ENCODE measurements at places on chromosomes 4 and X.

- no peak for DNase-seq
These were observed 11.8 kb upstream of the SHISA3 start for GRCh38 chr4:42385516-42385915.

- DNase-seq, result no peak
These were observed 121.4 kb downstream of the RNF150 start for GRCh38 chr4:141011901-141012315.

DNA sequence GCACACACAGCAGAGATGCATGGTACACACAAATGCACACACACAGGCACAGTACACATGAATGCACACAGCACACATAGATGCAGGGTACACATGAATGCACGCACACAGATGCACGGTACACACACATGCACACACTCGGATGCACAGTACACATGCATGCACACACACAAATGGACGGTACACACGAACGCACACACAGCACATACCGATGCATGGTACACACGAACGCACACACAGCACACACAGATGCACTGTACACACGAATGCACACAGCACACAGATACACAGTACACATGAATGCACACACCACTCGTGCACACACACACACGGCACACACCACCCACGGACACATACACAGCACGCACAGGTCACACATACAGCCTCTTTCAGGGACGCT lies 43.8 kb upstream of the CPLX1 start:
- no peak for DNase-seq

DNA sequence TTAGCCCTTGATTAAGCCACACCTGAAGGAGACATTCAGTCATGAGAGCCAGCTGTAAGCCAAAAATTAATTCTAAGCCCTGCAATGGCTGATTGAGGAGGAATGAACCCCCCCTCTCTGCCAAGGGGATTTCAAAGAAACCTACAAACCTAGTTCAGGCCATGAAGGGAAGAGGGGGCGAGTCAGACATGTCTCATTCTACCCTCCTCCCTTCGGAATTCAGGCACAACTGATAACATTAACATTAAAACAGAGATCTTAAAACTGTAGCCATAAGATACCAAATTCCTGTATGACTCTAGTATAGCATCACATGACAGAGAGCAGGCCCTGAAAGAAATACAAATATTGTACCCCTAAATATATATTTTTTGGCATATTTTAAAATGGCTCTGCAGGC lies 40.4 kb upstream of the AFAP1 start:
- no peak for DNase-seq

GRCh38 chr4:107669068-107669467 lies 51.0 kb downstream of the PAPSS1 start:
- no peak for DNase-seq

DNA sequence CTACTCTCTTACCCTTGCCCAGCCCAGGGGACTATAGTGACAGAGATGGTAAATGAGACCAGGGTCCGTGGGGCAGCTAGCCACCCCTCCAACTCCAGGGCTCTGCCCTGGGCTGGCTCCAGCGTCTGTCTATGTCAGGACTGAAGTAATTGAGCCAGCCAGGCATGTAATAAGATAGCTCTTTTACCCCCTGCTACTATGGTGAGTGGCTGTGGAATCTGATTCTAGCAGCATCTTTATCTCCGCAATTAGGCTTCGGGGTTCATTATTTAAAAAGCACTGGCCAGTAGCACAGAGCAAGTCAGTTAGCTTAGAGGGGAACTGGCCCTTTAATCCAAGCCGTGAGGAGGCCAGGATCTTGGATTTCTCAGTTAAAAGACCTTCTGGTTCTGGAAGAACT lies 123.3 kb upstream of the RAI2 start:
- no peak for DNase-seq

- no peak for DNase-seq
These were observed 34.2 kb downstream of the KLHL34 start for GRCh38 chrX:21623778-21624501.

- DNase-seq, result no peak
These were observed 124.6 kb upstream of the ANXA3 start for GRCh38 chr4:78426972-78427371.

DNA sequence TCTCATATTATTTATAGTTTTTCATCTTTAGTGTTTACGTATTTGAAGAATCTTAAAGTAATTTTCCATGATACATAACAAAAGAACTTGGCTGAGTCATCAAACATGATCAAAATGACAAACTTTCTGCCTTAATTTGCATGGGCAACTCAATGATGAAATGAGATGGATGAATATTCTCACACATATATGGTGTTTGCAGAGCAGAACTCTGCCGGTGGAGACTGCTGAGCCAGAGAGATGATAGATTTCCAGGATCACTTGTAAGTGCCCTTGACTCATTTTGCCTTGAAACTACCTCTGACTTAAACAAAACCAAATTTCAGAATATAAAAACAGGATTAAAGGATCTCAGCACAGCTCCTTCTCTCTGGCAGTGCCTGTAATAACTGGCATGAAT lies 38.2 kb downstream of the TRPC3 start:
- DNase-seq, result no peak

- DNase-seq, result no peak
These were observed 39.3 kb downstream of the ELF2 start for GRCh38 chr4:139137763-139138162.

GRCh38 chr4:71240094-71240493 lies 98.7 kb upstream of the SLC4A4 start:
- no peak for DNase-seq

GRCh38 chr4:40340030-40340429 lies 4.9 kb downstream of the CHRNA9 start:
- no peak for DNase-seq

- DNase-seq, result peak; percentile 23
These were observed 102.6 kb upstream of the PRKX start for GRCh38 chrX:3815896-3816664.

DNA sequence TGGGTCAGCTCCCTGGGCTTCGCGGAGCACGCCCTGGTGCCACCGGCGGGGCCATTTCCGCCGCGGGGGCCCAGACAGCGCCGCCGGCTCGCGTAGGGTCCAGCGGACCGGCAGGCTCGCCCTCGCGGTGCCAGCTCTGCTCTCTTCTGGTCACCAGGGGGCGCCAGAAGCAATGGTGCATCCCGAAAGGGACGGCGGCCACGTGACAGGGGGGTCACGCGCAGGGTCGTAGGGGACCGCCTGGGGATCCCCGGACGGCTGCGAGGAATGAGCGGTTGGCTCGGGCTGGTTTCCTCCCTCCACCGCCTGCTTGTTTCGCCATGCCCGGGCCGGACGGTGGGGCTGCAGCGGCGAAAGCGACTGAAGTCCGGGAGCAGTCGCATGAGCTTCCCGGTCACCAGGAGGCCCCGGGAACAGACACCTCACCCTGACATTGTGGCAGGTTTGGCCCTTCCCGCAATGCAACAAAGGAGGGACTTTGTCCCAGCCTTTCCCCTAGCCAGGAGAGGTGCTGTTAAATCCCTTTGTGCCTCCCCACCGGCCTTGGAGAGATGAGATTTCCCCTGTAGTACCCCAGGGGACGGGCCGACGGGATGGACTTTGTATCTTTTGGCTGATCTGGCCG lies 15.8 kb downstream of the ZCCHC12 start:
- DNase-seq, result peak; percentile 48

GRCh38 chr4:14868426-14869395 lies 133.6 kb upstream of the CPEB2 start:
- no peak for DNase-seq

DNA sequence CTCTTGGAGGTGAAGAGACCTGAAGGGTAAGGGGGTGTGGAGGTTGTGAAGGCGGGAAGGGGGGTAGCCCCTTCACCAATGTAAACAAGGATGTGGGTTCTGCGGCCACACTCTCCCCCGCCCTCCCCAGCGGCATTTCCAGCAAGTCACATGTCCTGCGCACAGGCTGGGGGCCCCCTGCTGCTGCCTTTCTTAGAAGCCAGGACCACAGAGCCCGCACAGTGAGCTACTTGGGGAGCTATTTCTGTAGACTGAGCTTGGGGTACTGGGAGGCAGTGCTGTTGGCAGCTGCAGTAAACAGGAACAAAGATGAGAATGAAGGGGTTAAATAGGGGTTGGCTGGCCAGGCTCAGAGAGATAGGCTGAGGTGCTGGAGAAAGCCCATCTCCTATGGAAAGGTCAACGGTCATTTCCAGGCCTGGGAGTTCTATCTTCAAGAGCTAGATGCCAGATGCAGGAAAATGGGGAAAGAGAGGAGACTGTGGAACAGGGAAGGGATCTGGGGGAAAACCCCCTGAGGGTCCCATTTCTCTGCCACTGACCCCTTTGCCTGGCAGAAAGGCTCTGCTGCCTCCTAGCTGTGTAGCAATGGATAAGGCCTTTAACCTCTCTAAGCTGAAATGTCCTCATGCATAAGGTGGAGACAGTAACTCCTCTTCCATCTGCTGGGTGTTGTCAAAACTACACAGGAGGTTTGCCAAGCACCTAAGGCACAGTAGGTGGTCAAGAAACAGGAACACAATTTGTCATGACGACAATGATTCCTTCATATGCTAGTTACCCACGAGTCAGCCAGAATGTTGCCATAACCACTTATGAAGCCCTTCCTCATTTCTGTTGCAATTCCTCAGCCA lies 18.5 kb upstream of the PIM2 start:
- peak; percentile 90 for DNase-seq

- DNase-seq, result no peak
These were observed 38.7 kb upstream of the INTS6L start for GRCh38 chrX:135481696-135482179.

GRCh38 chrX:136584545-136584944 lies 52.5 kb downstream of the VGLL1 start:
- no peak for DNase-seq

DNA sequence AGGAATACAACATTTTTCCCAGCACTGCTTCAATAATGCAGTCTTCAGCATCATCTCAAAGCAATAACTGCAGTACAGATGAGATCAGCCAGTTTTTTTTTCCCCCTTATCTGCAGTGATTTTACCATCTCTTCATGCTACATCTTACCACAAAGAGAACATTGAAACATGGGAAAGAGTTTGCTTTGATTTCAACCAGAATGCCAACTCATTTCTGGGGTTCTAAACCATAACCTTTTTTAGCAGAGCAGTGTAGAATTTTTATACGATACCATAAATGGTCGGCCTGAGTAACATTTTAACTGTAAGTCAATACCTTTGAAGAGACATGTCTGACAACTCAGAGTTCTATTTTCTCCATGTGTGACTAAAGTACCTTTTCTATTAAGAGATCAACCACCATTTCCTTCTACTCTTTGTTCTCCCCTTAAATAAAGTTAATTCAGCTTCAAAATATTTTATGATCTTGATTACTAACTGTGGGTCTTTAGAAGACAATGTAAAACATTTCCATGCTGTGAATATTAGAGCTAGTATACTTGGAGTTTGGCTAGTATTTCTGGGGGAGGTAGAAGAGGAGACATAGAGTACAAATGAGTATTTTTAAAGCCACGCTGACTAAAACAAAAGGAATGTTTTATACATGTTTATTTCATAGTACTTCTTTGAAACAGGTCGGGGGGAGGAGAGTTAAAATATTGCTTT lies 69.1 kb downstream of the TET2 start:
- DNase-seq, result no peak

DNA sequence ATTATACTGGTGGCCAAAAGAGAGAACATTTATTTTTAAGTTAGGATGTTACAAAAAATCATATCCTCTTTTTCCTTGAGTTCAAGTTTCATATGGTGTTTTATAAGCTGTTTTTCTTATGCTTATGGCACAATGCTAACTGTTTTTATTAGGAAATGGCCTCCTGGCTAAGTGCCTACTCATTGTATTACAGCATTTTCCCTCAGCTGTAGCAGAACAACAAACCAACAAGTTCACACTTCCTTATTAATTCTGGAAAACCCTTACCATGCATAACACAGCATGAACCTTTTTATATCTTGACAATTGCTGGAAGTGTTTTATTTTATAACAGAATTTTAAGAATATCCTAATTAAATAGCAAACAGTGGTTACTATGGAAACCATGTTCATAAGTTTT lies 165.8 kb downstream of the GASK1B start:
- DNase-seq, result no peak

DNA sequence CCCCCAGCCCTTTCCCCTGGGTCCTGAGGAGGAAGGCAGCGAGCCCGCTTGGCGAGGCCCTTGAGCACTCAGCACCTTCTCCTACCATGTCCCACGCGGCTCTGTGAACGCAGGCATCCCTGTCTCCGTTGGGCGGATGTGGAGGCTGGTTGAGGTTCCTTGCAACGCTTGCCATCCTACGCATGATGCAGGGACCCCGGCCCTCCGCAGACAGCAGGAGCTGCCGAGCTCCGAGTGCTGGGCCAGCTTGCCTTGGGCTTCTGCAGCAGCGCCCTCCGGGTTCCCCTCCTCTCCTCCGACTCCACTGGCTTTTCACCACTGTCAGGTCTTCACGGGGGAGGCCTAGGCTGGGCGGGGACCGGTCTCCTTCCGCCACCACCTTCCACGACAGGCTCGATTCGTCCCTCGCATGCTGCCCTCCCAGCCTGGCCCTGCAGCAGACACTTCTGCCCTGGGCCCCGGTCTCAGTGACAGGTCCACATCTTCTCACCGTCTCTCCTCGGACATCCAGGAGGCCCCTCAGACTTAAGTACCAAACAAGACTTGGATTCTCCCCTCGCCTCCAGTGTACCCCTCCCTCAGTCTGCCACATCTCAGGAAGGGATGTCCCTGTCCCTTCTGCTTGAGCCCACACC lies 67.6 kb upstream of the HGFAC start:
- DNase-seq, result no peak

DNA sequence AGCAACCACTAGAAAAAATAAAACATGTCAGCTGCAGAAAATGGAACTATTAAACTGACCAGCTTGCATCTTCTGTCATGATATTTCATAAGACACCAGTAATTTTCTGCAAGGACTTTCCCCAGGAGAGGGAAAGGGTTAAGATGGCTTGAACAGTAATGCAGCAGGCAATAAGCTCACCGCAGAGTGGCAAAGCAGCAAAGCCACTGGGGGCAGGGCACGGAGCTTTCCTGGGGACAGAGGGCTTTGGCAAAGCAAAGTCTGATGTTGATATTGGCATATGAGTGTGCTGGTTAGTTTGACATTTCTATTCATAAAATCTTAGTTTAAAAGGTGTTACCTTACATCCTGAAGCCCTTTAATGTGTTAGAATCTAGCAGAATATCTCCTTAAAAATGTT lies 55.1 kb upstream of the NAP1L5 start:
- no peak for DNase-seq

DNA sequence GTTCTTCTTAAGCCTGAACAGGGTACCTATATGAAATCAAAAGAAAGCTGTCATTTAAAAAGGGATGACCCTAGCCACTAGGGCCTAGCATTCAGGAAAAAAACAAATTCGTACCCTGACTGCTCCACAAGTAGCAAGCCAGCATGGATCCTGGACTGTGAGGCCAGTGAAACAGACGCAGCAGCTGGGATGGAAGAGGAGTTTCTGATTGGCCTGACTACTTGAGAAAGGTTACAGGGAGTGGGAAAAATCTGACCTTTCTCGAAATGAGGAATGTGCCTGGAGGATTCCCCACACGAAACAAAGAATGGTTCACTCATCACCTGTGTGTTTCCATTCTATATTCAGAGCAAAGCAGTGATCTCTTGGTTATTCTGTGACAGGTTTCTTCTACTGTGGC lies 87.6 kb upstream of the JADE1 start:
- DNase-seq, result no peak
